ENCODE measurements at places on chromosomes 5 and 9.
A peak's percentile ranks its signal among the peaks of the same experiment; 100 is the strongest.

DNA sequence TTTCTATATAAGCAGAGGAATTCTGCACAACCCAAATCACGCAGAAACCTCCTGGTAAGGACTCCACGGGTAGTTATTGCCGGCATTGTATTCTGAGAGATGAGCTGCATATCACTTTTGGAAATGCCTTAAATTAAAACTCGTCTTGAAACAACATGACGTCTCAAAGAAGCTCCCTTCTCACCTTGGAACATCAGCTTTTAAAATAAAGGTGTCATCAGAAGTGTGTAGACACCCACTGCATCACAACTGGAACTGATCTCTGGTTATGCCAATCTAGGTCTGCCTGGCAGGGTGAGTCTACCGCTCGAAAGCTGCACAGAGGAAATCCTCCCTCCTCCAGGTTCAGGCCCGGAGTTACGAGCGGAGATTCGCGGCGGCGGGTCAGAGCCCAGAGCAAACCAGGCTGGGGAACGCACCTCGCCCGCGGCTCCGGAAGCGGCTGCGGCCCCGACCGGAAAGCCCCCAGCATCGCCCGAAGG lies 974 bp upstream of the SLC12A2 start:
- no peak for DNase-seq

DNA sequence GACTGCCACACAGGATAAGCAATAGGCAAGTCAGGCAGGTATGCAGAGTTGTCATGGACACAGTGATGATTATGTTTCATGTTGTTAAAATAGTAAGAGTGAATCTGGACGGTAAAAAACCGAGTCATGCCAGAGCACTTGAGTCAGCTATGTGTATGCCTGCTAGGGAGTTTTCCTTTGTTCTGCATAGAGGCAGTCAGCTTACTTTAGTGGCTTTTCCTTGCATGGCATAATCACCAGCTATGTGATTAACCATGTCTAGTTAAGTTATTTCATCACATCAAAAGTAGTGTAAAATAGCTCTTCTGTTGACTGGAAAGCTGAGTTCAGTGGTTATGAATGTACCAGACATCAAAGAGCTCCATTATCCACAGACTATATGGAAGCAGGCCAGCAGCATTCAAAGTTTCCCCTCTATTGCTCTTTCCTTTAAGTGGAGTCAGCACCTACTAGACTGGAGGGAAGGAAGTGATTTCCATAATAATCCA lies 989.8 kb downstream of the TLE1 start:
- no peak for DNase-seq

- no peak for DNase-seq
These were observed 69.7 kb downstream of the GCNT1 start for GRCh38 chr9:76528642-76529190.

DNA sequence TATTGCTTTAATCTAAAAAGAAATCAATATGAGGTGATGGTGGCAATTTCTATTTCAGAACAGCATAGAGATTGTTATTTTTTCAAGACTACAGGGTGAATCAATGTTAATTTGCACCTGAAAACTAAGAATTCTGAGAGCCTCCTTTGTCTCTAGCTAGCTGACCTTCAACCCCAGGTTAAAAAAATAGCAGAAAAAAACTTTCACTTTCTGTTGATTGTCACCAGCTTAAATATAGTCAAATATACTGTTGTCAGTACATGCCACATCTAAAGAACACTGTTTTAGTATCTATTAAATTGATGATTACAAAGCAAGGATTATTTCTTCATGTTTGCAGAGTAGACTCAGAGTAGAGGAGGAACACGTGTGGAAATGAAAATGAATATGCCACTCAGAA lies 1371.4 kb downstream of the MAT2B start:
- no peak for DNase-seq

DNA sequence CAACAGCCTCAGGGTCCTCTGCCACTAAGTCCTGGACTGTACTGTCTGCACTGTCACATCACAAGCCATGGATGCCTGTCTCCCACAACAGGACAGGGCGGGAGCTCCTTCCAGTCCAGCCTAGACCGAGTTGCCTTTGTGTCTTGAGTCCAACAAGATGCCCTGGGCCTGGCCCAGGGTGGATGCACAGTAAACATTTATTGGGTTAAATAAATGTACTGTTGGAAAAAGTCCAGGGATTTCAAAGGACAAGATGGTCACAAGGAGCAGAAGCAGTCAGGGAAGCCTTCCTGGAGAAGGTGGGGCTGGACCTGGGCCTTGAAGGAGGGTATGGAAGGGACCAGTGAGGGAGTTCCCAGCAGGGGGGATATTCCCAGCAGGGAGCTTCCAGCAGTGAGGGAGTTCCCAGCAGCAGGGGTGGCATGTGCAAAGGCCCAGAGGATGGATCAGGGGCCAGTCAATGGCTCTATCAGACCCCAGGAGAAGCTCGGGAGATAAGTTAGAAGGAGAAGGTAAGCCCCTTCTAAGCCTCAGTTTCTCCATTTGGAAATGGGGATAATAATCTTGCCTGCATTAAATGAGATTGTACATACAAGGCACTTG lies 72.7 kb upstream of the NEURL1B start:
- no peak for DNase-seq

- no peak for DNase-seq
These were observed 185.7 kb downstream of the ESM1 start for GRCh38 chr5:54799645-54800044.

GRCh38 chr9:10048994-10049393 lies 563.8 kb downstream of the PTPRD start:
- no peak for DNase-seq

- no peak for DNase-seq
These were observed 28.3 kb upstream of the NEURL1B start for GRCh38 chr5:172612771-172613170.

DNA sequence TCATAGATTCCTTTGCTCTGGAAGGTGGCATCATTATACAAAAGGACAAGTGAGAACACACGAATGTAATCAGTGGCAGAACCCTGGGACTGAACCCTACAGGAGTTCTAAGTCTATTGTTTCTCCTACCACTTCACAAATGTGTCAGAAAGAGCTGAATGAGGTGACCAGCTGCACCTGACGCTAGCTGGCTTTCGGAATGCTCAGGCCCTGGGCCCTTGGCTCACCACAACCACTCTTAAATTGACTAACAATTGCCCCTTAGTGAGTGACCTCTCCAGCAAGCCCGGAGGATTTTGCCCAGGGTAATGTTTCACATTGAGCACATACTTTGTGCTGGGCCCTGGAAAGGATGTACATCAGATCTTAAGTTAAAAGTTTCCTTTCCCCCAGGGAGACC lies 41.2 kb upstream of the ABCA1 start:
- no peak for DNase-seq

- DNase-seq, result peak; percentile 70
These were observed 288.6 kb downstream of the ICE1 start for GRCh38 chr5:5711112-5711511.

GRCh38 chr9:131517761-131518190 lies 13.3 kb downstream of the UCK1 start:
- no peak for DNase-seq

All from NCI-H2081 treated with DMSO at 0.1 percent for 48 hours (cell line).